ENCODE measurements at places on chromosomes 12 and 14.

GRCh38 chr14:100371773-100372172 is 48.6 kb downstream of the SLC25A47 start:
- no peak for DNase-seq

GRCh38 chr12:114664651-114665320 is 19.2 kb downstream of the TBX3 start:
- peak; percentile 64 for DNase-seq

DNA sequence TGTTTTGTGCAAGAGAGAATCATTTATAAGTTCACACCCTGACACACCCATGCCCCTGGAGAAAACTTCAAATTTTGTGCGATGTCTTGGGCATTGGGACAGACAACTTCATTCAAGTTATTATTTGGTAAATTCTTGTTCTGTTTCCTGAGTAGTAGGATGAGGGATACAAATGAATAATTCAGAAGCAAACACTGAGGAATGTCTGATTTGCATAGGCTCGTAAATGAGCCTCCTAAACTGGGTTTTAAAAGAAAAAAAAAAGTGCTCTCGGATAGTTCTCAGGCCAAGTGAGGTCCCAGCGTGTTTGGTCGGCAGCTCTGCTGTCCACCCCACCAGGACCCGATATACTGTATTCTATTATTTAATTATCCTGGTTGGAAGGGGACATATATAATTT is 134.7 kb upstream of the CPM start:
- no peak for DNase-seq

DNA sequence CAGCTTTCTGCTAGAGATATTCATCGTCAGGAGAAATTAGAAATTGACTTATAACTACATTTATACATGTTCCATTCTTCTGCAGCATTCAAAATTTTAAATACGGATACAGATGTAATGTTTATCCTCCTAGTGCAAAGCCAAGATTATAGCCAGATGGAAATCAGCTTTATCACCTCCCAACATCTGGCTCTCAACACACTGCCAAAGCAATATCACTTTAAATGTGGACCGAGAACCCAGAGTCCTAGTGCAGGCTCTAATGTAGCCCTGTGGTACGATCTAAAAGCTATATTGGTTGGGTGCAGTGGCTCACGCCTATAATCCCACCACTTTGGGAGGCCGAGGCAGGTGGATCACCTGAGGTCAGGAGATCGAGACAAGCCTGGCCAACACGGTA is 6.5 kb downstream of the MLH3 start:
- no peak for DNase-seq

DNA sequence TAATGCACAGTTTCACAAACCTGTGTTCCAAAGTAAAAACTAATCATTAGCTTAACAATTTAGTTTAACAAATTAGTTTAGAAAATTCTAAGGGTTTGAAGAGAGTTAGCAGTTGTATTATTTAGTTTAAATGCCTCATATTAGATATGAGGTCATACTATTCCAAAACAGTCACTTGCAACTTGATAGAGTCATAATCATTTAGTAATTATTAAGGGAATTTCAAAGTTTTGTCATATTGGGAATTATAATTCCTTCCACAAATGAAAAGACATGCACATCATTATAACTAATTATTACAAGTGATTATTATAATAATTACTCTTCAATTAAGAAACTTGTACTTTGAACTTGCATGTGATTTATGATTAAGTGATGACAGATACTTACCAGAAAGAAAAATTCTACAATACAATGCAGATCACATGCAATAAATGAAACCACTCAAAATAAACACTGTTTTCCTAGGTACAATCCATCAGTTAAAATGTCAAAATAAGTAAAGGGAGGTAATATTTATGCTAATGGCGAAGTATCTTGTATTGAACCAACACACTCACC is 66.1 kb downstream of the TMTC1 start:
- DNase-seq = no peak

DNA sequence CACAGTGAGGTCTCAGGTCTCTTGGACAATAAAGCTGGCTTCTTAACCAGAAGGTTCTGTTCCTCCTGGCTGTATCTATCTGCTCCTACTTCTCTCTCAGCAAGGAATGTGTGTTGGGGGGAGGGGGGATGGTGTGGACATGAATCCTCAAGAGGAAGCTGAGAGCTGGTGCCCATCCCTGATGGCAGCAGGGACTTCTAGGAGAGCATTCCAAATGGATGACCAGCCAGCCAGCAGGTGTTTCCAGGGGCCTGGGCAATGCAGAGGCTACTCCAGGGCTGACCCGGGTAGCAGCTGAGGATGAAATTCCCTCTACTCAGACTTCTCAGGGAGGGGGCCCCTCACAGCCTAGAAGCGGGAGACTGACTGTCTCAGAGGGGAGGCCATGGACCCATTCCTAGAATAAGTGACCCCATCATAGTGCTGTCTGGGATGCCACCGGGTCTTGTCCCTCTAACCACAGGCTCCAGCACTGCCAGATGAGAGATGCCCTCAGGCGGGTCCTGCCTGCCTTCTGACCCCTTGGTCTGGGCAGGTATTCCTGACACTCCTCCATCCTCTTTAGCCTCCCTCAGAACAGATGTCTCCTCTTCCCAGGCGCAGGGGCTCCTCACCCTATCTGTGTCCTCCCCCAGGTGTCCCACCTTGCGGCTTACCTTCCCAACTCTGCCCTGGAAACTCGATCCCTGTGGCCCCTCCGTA is 1.2 kb downstream of the RAB15 start:
- no peak for DNase-seq

- DNase-seq = no peak
These were observed 212.2 kb upstream of the DIO3 start for GRCh38 chr14:101349108-101349507.

DNA sequence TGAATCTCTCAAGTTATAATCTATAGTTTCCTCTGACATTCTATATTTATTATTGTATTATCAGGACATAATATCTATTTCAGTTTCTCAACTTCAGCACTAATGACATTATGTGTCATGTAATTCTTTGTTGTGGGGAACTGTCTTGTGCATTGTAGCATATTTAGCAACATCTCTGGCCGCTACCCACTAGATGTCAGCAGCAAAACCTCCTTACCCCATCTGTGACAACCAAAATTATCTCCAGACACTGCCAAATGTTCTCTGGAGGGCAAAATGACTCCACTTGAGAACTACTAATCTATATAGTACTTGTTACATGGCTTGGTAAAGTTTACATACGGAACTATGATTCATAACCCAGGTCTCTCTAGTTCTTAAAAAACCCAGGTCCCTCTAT is 110.2 kb downstream of the RASSF9 start:
- DNase-seq = no peak

DNA sequence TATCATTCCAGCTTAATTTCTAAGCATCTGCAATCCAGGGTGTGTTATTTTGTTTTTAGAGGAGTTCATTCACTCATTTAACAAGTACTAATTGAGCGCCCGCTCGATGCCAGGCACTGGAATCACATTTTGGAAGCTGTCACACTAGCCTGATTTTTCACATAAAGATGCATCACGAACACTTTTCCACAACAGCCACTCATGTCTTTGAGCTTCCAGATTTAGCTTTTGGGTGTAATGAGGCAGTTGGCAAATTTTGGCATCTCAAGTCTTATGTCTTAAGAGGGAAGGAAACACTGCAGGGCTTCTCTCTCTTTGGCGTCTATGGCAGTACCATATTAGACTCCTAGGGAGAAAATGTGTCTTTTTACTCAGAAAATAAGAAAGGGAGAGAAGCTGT is 14.0 kb downstream of the NRXN3 start:
- DNase-seq = no peak

DNA sequence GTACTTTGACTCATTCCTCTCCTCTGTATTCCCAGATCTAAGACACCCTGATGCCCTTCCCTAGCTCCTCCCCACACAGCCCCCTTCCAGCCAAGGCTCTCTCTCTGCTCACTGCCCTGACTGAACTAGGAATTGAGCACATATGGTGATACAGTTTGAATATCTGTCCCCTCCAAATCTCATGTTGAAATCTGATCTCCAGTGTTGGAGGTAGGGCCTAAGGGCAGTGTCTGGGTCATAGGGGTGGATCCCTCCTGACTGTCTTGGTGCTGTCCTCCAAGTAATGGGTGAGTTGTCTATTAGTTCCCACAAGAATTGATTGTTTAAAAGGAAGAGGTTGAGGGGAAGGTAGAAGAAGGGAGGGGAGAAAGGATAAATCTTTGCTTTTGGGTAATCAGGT is 17.4 kb downstream of the CMKLR1 start:
- DNase-seq = no peak

- DNase-seq = no peak
These were observed 13.5 kb downstream of the EXD2 start for GRCh38 chr14:69204753-69205152.

DNA sequence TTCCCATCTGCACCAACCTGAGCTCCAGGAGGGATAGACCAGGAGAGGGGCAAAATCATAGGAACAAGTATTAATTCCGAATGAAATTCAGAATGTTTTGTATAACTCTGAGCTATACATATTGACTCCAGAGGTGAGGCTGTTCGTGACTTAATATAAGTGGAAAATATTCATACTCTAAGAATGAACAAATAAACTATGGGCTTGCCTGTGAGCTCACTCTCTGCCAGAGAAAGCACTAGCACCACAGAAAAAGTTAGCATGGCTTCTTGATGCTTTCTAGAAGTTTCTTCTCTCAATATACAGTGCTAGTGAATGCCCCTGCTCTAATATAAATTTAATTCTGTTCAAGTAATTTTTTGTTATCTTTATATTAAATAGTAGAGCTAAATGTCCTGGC is 1536.4 kb upstream of the FLRT2 start:
- DNase-seq = no peak

- DNase-seq = no peak
These were observed 6.0 kb upstream of the ACOT6 start for GRCh38 chr14:73606271-73606670.

GRCh38 chr14:100132903-100133510 is 26.4 kb downstream of the DEGS2 start:
- DNase-seq = no peak

GRCh38 chr12:67415473-67415872 is 146.3 kb downstream of the CAND1 start:
- no peak for DNase-seq

GRCh38 chr12:132444283-132444682 is 45.7 kb upstream of the FBRSL1 start:
- DNase-seq = no peak

GRCh38 chr12:14058717-14059116 is 77.3 kb upstream of the GRIN2B start:
- no peak for DNase-seq

GRCh38 chr12:56188778-56189098 is 545 bp downstream of the SMARCC2 start:
- no peak for DNase-seq

DNA sequence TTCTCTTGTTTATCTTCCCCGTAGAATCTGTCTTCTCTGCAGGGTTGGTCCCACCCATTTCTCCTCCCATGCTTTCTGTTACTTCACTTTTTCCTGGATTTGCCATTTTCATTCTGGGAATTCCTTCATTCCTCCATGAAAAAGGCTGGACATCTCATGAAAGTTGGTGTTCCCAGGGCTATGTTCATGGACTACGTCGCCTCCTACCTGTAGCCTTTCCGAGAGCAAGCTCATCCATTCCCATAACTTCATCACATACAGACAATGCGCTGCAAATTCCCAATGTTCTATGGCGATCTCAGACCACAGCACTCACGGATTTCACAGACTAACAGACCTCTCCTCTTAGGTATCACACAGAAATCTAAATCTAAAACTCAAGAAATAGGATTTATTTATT is 217.1 kb downstream of the EXOC5 start:
- no peak for DNase-seq

DNA sequence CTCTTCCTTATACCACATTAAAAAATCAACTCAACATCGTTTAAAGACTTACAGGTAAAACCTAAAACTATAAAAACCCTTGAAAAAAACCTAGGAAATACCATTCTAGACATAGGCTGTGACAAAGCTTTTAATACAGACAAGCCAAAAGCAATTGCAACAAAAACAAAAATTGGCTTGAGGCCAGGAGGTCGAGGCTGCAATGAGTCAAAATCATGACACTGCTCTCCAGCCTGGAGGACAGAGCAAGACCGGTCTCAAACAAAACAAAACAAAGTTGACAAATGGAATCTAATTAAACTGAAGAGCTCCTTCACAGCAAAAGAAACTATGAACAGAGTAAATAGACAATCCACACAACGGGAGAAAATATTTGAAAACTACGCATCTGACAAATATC is 1057.8 kb downstream of the FSCB start:
- no peak for DNase-seq

GRCh38 chr12:53677800-53678148 is 1.9 kb upstream of the ATP5MC2 start:
- no peak for DNase-seq

GRCh38 chr12:3704512-3705353 is 48.2 kb downstream of the CRACR2A start:
- DNase-seq = no peak

GRCh38 chr12:93126069-93126474 is 197.0 kb upstream of the EEA1 start:
- no peak for DNase-seq

DNA sequence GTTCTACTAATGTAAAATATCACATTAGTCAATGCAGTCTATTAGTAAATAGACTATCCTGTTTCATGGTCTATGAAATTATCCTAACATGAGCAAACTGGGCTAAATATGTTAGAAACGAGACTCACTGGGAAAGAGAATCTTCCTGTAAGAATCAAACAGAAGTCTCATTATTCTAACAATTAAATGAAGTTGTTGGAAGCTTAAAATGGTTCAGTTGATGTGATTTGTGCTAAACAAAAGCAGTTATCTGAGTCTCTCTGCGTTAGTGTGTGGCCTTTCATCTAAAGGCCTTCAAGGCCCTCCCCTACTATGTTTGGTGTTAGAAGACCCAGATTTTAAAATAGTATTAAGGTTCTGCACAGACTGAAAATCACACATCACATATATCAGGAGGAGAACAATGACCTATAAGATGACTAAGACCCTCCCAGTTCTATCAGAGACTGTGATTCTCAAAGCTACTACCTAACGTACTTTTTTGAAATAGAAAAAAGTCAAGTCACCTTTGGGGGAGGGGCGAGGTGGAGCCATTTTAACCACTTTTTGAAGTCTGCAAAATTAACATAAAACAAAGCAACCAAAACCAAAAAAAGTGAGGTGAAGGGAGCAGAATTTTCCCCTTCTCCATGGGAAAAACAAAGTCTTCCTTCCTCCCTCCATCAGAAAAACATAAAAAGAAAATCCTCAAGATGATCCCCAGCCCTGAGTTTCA is 82.3 kb downstream of the DENND5B start:
- DNase-seq = no peak

GRCh38 chr12:104855599-104855998 is 102.5 kb downstream of the SLC41A2 start:
- DNase-seq = no peak

GRCh38 chr12:48999371-49000131 is at the start of gene DDN:
TSS of gene DDN (minus strand) at chr12:48999375. CDS start at chr12:48999287, 88 bp downstream.
- DNase-seq = peak; percentile 67

GRCh38 chr12:57944313-57945023 is 3.1 kb downstream of the ATP23 start:
- no peak for DNase-seq

- no peak for DNase-seq
These were observed 14.6 kb upstream of the GNG2 start for GRCh38 chr14:51845811-51846210.

DNA sequence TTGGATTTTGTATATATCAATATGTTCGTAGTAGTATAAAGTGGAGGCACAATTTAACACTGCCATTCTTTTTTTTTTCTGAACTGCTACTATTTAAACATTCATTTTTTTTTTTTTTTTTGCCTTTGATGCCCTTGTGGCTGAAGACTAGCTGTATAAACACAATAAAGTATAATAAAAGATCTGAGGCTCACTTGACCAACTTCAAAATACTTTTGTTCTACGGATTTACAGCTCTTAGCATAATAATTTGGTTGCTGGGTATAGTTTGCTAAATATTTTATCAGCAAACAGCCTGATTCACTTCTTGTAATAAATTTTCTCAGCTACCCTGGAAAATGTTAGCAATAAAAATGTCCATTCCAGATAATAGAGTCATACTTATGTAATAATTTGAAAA is 128.3 kb downstream of the KCNC2 start:
- no peak for DNase-seq
